Glomerular endothelial cell (primary cell): ENCODE measurements at places on chromosomes 13 and 19. TPM values are rescaled to one million over a fixed set of nuclear protein-coding genes. Genes with fewer than 3 reads are reported as not detected.

The FGF22 gene
- 0.35 TPM in 1 of 2 replicates, not detected in the other for total RNA-seq

The FUT1 gene
- total RNA-seq: 6.1 and 6.4 TPM in 2 replicates

The PIH1D1 gene
- 66.3 and 85.3 TPM in 2 replicates for total RNA-seq

The ANGPTL8 gene
- not detected in 2 replicates for total RNA-seq

The NXNL1 gene
- total RNA-seq: not detected in 2 replicates

The C19orf81 gene
- total RNA-seq: 3.1 and 9.0 TPM in 2 replicates

The FAM216B gene
- not detected in 2 replicates for total RNA-seq

The THSD1 gene
- total RNA-seq: 26.4 and 39.4 TPM in 2 replicates

The VSIG10L gene
- 0.82 and 0.88 TPM in 2 replicates for total RNA-seq

The SIAH3 gene
- total RNA-seq: 0.10 TPM in 1 of 2 replicates, not detected in the other

The LMTK3 gene
- not detected in 2 replicates for total RNA-seq

The ZNF850 gene
- total RNA-seq: 1.6 and 2.3 TPM in 2 replicates

The ONECUT3 gene
- total RNA-seq: not detected in 2 replicates

The FARP1 gene
- total RNA-seq: 64.9 and 83.7 TPM in 2 replicates

The ZNF544 gene
- total RNA-seq: 32.5 and 46.6 TPM in 2 replicates

DNA sequence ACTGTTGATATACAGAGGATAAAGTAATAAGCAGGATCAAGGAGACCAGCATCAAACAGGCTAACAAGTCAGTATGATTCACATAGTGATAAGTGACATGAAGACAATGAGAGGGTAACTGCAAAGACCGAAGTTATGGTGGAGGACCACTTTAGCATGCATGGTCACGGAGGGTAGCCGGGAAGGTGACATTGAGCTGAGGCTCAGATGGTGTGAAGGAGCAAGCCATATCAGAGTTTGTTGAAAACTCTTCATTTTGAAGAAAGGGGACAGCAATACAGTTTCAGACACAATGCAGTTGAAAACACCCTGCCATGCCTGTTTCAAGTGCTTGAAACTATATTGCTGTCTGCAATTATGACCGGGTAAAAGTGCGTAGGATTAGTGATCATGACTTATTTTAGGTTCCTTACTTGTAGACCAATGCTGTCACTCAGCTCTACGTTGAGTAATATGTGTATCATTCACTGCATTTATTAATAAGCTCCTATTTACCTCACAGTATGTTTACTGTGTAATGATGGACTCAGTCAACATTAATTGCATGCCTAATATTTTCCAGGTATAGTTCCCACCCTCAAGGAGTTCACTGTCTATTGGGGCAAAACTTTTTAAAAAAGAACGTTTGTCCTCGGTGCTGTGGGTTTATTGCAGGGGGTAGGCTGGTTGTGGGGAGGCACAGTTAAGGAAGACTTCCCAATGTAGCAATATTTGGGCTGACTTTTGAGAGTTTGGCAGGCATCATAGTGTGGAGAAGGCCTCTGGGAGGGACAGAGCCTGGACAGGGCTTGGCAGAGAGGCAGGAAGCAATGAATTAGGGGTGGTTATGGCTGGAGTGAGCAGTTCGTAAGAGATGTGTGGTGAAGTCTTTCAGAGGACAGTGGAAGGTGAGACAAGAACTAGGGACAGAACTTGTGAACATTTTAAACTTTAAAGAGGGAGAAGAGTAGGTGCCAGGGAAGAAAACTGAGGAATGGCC, 3.2 kb downstream of the UBAC2 start:
- DNase-seq: no peak

GRCh38 chr19:4264812-4265211, 14.3 kb upstream of the SHD start:
- no peak for DNase-seq

GRCh38 chr13:98364647-98365046, 187.6 kb upstream of the RNF113B start:
- DNase-seq: no peak

GRCh38 chr13:55345224-55345623, 1795.5 kb upstream of the PRR20A start:
- DNase-seq: no peak

DNA sequence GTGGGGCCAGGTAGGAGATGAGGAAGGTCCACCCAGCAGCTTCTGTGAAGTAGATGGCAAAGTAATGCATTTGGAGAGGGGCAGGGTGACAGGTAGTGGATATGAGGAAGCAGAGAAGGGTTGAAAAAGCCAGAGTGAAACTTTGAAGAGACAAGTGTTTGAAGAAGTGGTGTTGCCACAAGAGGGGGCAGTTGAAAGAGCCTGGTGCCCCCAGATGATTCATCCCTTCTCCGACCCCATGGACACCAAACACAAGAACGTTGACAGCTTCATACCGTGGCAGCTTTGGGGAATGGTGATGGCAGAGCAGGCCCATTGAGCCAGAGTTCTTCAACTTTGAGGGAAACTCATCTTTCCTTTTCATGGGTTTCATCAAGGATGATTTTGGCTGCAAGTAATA, 19.9 kb downstream of the IFNL3 start:
- no peak for DNase-seq

GRCh38 chr13:73428706-73429105, 369.9 kb downstream of the KLF5 start:
- no peak for DNase-seq

GRCh38 chr13:91349992-91350911, 2.8 kb downstream of the MIR17HG start:
- no peak for DNase-seq

- DNase-seq: no peak
Measured at GRCh38 chr13:94218537-94218936, 260.9 kb downstream of the DCT start.

- DNase-seq: no peak
Measured at GRCh38 chr13:21812192-21812626, 141.3 kb downstream of the FGF9 start.

- DNase-seq: no peak
Measured at GRCh38 chr19:37954421-37954874, 47.4 kb downstream of the SIPA1L3 start.

- DNase-seq: no peak
Measured at GRCh38 chr19:8017808-8018207, 12.4 kb upstream of the ELAVL1 start.

- DNase-seq: no peak
Measured at GRCh38 chr13:35727881-35728280, 251.4 kb upstream of the MAB21L1 start.

- DNase-seq: no peak
Measured at GRCh38 chr13:39347926-39348901, 254.8 kb downstream of the LHFPL6 start.

DNA sequence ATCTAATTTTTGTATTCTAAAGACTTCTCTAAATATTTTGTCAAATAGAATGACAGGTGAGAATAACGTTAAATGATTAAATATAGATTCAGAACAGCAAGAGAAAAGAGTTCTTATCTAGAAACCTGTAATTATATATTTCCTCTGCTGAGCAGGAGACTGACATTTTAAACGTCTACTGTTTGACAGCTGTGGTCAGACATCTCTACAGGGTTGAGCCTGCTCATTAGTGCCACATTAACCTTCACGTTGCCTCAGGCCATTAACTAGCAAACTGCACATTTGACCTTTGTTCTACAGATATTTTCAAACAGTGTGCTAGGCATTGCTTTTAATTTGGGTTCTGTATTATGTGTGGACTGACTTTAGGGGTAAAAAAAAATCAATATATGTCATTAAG, 347.5 kb downstream of the GPC5 start:
- no peak for DNase-seq

- no peak for DNase-seq
Measured at GRCh38 chr13:44848920-44849676, 140.2 kb downstream of the NUFIP1 start.

GRCh38 chr13:96851856-96852445, 142.3 kb downstream of the OXGR1 start:
- DNase-seq: no peak

GRCh38 chr13:77988355-77988754, 69.7 kb upstream of the EDNRB start:
- DNase-seq: no peak

DNA sequence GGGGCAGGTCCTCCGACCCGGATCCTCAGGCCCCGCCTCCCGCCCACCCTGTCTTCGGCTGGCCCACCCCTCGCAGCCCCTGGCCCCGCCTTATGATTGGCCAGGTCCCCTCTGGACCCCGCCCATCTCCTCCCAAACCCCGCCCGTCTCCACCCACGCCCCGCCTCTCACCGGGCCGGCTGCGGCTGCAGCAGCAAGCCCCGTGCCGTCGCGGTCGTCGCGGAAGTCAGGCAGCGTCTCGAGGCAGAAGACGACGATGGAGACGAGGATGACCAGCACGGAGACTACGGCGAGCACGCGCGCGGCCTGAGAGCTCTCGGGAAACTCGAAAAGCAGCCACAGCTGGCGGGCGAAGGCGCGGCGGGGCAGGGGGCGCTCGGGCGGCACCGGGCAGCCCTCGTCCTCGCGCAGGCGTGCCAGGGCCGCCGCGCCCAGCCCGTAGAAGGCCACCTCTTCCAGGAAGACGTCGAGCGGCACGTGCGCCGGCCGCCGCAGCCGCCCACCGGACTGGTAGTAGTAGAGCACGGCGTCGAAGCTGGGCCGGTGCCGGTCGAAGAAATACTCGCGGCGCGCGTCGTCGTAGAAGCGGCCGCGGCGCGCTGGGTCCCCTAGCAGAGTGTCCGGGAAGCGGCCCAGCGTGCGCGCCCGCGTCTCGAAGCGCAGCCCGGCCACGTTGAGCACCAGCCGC, 495 bp downstream of the KCNA7 start:
- DNase-seq: no peak

GRCh38 chr13:30026093-30026492, 175.7 kb upstream of the UBL3 start:
- no peak for DNase-seq

- DNase-seq: no peak
Measured at GRCh38 chr19:27906081-27906480, 1306.9 kb downstream of the UQCRFS1 start.

DNA sequence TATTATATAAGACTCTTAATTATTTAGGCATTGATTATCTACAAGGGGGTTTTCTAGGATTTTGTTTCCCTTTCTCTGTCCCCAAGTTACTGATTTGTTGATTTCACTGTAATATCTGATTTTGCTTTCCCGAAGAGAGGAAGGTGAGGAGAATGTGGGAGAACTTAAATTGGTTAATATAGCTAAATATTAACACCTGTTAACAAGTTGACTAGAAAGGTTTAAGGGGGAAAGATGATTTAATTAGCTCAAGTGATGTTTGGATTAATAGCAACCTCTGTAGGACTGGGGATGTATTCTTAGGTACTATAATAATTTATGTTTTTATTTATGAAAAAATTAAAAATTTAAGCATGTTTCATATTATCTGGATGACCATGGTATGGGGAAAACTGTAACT, 35.1 kb downstream of the SPATA13 start:
- DNase-seq: no peak

- no peak for DNase-seq
Measured at GRCh38 chr13:100694722-100695508, 20.3 kb upstream of the TMTC4 start.

DNA sequence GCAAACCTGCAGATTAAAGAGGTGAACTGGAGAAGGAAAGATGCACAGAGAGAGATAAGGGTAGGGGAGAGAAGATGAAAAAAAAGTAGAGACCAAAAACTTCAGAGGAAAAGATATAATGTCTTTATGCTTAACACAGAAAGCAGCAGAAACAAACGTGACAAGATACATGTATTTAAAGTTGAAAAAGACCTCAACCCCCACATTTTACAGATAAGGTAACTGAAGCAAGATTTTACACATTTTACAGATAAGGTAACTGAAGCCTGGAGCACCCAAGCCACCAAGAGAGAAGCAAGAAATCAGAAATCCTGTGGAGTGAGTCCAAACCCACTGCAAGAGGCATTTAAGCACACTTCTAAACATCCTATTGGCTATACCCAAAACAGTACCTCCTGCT, 185.3 kb downstream of the TBC1D4 start:
- DNase-seq: no peak

GRCh38 chr19:4909897-4910593, 744 bp downstream of the UHRF1 start:
- no peak for DNase-seq

- no peak for DNase-seq
Measured at GRCh38 chr19:17835182-17836006, 12.4 kb downstream of the JAK3 start.

DNA sequence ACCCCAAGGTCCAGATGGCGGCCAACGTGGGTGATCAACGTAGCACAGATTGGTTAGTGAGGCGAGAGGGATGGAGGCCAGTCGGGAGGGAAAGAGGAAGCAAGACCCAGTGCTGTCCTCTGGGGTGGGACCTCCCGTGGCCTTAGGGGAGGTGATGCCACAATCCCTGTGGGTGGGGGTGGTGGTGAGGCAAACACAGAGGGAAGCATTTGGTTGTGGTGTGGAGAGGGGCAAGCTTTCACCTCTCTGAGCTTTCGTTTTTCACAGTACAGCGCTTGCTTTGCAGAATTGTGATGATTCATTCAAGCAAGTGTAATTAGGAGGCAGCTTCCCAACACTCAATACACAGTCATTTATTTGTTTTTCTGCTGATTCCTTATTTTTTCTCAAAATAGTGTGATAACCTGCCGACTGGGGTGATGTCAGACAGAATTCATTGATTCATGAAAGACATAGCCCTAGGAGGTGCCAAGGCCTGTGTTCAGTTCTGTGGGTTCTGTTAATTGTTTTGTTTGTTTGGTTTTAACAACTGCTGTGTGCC, 2.4 kb downstream of the LENG8 start:
- no peak for DNase-seq

DNA sequence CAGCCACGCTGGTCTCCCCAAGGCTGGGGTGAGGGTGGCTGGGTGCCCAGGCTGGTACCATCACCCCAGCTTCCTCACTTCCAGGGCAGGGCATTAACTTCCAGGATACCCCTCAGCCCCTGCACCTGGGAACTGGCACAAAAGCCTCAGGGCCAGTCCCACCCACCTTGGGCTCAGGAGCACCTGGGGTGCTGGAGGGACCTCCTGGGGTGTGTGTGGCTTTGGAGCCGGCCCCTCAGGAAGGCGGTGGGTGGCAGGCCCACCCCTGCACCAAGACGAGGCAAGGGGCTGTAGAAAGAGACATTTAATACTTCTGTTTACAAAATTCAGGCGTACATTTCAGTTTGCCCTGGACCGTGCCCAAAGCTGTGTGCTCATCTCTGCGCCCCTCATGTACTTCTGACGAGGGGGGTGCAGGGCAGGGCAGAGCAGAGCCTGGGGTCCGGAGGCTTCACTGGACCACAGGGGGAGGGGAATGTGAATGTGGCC, 16.8 kb downstream of the MPND start:
- DNase-seq: no peak

- no peak for DNase-seq
Measured at GRCh38 chr19:11373885-11374432, 507 bp upstream of the SWSAP1 start.

- peak; percentile 16 for DNase-seq
Measured at GRCh38 chr13:31909864-31910551, 121.6 kb upstream of the FRY start.

DNA sequence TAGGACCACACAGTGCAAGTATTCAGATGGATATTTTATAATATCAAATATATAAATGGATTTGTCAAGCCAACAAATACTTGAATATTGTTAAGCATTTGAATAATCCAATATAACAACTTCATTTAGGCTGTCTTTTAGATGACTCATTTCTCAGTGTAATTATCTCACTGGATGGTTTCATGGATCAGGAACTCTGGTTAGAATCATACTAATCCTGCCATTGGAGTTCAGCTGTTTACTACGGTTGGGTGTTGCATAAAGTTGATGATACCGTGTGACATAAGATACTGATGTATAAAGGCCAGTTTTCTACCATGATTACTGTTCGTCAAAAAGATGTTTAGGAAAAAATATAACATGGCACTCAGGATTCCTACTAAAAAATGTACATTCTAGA, 196.3 kb downstream of the TSHZ3 start:
- DNase-seq: no peak

GRCh38 chr13:47288546-47288945, 391.7 kb upstream of the HTR2A start:
- DNase-seq: no peak

- DNase-seq: no peak
Measured at GRCh38 chr19:19171821-19172532, 1.9 kb upstream of the MEF2B start.
